NCI-H1417 (cell line): ENCODE measurements at places on chromosomes 3 and 15.

- no peak for DNase-seq
Observed at GRCh38 chr3:127180859-127181258, 12.1 kb upstream of the PRR23E start.

DNA sequence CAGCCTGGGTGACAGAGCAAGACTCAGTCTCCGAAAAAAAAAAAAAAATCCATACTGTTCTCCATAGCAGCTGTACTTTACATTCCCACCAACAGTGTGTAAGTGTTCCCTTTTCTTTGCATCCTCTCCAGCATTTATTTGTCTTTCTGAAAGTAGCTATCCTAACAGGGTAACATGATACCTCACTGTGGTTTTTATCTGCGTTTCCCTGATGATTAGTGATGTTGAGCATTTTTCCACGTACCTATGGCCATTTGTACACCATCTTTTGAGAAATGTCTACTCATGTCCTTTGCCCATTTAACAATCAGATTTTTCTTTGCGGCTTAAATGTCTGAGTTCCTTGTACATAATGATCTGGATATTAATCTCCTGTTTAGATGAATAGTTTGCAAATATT lies 119.3 kb downstream of the RFX7 start:
- DNase-seq = no peak

DNA sequence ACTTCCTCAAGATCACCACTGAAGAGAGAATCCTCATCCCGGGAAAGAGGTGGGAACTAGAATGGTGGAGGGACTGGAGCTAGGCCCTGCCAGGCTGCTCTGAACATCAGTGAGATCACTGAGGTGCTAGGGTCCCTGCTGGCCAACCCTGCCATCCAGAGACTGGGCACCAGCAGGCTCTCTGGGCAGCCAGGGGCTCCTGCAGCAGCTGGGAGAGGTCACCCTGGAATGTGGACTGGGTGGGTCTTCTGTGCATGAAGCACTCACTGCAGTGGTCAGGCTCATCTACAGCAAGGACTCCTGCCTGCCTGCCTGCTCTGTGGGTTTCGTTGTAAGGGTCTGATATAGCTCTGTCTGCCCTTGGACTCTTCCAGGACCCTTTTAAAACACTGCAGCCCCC lies 24.9 kb downstream of the ALS2CL start:
- no peak for DNase-seq

- DNase-seq = no peak
Observed at GRCh38 chr15:79598639-79599038, 166.5 kb downstream of the MINAR1 start.

DNA sequence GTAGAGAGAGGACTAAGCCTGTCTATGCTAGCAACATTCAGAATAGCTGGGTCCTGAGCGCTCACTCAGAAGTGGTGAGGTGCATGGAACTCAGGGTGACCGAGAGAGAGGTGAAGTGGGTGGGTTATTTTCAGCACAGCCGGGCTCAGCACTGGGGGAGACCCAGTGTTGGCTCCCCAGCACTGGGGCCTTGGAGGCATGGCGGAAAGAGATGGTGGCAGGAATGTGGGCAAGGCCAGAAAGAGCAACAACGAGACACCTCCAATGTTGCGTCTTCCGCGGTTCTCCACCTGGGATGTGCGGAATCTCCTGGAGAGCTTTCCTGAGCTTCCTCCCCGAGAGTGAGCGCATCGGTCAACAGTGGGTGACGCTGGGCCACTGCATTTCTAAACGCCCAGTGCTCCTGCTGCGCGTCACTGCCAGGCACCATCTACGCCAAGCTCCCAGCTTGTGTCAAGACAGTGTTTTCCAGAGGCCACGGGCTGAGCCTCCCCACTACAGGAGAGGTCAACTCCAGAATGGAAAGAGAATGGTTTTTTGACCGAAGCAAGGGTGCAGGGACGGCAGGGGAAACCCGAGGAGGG lies 148.4 kb downstream of the ADAMTS17 start:
- DNase-seq = no peak
